Activated CD4-positive, alpha-beta T cell treated with anti-CD3 and anti-CD28 coated beads for 36 hours (primary cell): ENCODE measurements at places on chromosomes 6 and 20. TPM values are rescaled to one million over a fixed set of nuclear protein-coding genes. Genes with fewer than 3 reads are reported as not detected.
A peak's percentile ranks its signal among the peaks of the same experiment; 100 is the strongest.

Gene MPIG6B
- total RNA-seq, result not detected

DNA sequence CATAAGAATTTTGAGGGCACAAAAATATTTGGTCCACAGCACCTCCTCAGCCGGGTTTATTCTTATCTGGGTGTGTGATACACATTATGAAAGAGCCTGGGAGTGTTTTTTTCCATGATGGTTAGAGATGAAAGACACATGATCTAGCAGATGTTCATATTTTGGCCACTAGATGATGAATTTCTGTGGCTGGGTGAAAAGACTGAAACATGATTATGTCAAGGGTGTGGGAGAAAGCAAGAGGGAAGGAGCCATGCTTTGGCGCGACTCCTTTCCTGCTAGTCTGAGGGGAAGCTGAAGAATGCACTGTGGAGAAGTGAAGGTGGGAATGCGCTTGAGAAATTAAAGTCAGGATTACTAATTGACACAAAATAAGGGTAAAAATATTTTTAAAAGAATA is 102.3 kb downstream of the SH3BGRL2 start:
- no peak for DNase-seq

Gene B4GALT5
- 18.6 TPM for total RNA-seq

GRCh38 chr6:143698759-143699429 is 21.1 kb downstream of the PHACTR2 start:
- DNase-seq, result no peak

DNA sequence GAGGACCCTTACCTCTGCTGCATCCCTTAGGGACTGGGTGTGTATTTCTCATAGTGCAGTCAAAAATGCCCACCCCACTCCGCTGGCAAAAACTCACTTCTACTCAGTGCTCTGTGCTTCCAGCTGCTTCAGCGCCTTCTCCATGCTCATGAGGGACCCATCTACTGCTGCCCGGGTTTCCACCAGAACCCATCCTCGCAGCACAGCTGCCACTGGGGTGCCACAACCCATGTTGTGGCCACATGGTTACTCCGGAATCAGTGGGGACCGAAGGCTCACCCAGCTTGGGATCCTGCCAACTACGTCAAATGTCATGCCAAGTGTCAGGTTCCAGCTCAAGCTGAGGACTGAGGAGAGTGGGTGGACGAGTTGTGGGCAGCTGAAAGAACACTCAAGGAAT is 774.2 kb upstream of the EYS start:
- DNase-seq, result no peak

DNA sequence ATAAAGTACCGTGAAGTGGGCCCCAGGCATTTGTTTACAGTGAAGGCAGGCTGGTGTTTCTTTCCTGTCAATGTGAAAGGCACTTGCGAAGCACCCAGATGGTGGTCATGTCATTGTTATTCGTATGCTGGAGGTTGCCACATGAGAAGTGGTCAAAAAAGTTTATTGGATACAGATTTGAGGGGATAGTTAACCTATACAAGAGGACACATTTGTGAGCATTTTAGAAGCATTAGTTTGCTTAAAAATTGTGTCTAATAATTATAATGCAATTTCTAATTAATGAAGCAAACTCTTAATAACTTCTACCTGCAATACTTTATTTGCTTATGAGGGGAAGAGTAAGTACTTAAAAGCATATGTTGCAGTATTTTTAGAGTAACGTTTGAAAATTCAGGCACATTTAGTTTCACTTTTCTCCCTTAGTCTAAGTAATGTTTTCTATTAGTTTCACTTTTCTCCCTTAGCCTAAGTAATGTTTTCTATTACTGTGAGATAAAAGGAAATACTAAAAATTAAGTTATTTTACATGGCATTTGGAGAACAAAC is 120.7 kb upstream of the CLDN20 start:
- no peak for DNase-seq

DNA sequence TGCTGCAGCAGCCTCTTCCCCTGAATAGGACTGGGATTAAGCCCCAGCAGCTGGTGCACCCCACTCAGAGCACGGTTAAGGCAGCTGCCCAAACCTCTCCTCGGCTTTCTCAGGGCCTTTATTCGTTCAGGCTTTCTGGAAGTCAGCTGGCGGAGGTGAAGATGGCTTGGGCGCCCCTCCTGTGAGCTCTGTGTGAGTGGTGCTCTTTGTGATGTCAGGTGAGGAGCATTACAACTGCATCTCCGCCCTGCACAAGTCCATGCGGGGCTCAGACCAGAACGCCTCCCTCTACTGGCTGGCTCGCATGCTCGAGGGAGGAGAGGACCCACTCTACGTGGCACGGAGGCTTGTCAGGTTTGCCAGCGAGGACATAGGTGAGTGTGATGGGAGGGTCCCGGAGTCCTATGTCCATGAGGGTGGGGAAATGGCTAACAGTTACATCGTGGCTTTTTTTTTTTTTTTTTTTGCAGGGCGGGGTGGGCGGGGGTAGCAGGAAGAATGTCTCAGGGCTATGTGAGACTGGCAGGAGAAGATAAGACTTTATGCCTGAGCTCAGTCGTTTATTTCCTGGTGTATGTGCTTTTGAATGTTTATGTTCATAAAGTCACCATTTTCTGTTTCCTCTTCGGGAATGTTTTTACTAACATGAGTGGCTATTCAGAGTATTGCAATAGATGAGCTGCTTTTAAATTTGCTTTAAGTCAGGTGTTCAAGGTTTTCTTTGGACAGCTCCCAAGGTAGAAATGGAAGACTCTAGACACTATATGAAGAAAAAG is 18.2 kb downstream of the WRNIP1 start:
- peak; percentile 34 for DNase-seq

- peak; percentile 71 for DNase-seq
These were observed 1.5 kb upstream of the HMGN4 start for GRCh38 chr6:26536571-26537159.

GRCh38 chr20:6094063-6094462 is 28.8 kb downstream of the FERMT1 start:
- DNase-seq, result no peak

Gene IL17A
- 11.9 TPM for total RNA-seq

- DNase-seq, result no peak
These were observed 513.2 kb upstream of the MAN1A1 start for GRCh38 chr6:119862719-119863118.

- DNase-seq, result peak; percentile 60
These were observed 1.6 kb downstream of the DNAJC5 start for GRCh38 chr20:63896264-63897105.

Gene ALDH8A1
- total RNA-seq, result 0.67 TPM

- DNase-seq, result no peak
These were observed 29.9 kb upstream of the PREP start for GRCh38 chr6:105432797-105433196.

DNA sequence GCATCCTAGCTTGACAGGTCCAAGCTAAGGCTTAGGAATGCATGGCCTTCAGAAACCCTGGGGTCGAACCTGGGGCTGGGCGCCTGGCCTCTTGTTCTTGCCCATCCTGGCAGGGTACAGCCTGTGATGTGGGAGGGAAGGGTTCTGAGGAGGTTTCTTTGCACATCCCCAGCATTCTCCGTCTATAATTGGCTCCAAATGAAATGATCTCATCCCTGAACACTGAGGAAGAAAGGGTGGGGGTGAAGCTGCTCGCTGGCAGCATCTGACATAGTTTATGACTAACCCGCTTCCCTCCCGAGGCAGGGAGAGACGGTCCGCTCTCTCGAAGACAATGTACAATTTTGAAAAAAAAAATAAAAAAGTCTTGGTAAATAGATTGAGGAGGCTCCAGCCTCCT is 67.1 kb upstream of the ZNFX1 start:
- DNase-seq, result no peak

- no peak for DNase-seq
These were observed 66.3 kb upstream of the DST start for GRCh38 chr6:56708810-56709597.

GRCh38 chr6:161319231-161319630 is 45.4 kb upstream of the AGPAT4 start:
- no peak for DNase-seq

Gene C20orf202
- total RNA-seq, result not detected

DNA sequence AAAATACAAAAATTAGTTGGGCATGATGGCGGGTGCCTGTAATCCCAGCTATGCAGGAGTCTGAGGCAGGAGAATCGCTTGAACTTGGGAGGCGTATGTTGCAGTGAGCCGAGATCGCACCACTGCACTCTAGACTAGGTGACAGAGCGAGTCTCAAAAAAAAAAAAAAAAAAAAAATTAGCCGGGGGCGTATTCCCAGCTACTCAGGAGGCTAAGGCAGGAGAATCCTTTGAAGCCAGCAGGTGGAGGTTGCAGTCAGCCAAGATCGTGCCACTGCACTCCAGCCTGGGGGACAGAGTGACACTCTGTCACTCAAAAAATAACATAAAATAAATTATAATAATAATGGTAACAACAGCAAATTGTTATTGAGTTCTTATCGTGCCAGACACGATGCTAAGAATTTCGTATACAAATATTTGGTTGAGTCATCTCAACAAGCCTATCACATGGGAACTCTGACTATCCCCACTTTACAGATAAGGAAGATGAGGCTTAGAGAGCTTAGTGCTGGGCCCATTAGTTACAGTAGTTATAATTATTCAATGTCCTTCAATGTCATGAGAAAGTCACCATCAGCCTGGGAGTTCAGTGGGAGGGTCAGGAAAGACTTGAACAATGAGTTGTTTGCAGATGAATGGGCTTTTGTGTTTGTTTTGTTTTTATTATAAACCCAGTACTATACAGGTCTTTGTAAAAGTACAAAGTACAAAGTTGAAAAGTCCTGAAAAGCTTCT is 19.4 kb downstream of the C6orf15 start:
- DNase-seq, result no peak

Gene ZBTB46
- total RNA-seq, result 0.88 TPM

GRCh38 chr6:71190809-71191208 is 97.8 kb upstream of the OGFRL1 start:
- no peak for DNase-seq

DNA sequence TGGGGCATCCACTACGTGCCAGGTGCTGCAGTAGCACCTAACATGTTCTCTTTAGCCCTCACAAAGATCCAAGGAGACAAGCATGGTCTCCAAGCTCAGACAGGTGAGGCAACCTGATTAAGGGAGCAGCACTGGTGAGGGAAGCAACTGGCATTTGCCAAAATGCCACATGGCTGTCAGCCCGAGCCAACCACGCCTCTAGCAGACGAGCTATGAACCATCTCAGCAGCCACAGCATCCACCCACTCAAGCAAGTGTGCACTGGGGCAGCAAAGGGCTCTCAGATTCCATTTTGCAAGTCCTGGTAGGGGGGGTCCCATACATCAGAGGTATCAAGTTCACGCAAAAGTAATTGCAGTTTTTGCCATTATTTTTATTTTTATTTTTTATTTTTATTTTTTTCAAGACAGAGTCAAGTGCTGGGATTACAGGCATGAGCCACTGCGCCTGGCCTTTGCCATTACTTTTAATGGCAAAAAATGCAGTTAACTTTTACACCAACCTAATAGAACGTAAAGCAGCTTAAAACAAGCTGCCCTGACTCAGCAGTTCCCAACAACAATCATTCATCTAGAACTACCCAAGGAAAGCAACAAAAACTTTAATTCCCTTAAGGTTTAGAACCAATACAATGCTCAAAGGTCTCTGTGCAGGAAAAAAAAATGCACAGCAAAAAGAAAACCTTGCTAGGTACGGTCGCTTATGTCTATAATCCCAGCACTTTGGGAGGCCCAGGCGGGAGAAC is 36.3 kb upstream of the SPDEF start:
- DNase-seq, result peak; percentile 40

DNA sequence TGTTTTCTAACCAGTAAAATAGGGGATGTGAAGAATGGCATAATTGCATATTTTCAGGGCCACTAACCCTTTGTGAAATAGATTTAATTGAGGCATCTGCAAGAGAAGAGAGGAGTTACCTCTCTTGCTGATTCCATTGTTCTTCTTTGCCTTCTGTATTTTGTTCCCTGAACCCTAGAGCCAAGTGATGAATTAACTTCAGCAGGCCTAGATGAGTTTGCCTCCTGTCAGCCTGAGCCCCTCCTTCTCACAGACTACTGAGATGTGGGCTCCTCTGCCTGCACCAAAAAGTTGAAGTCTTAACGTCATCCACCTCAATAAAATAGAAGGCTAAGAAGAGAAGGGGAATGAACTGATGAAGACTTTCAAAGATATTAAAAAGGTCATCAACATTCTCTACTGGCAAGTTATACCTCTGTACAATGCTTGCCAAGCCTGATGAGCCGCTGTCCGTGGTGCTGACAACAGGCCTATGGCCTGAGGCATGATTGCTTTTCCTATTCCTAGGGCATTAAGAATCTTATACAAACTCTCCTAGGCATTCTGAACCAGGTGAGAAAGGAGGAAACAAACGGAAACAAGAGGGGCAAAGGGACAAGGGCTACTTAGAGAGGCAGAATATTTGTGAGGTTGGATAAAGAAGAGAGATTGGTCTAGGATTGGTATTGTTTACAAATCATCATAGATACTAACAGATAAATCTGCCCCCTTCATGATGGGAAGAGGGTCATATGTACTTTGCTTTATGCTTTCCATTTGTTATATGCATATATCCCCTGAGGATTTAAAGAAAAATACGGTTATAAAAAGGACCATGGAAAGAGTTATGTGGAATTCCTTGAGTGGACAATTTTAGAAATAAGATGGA is 46.8 kb downstream of the CD24 start:
- DNase-seq, result peak; percentile 58

- DNase-seq, result no peak
These were observed 124.3 kb downstream of the IPCEF1 start for GRCh38 chr6:154232013-154232910.

- DNase-seq, result no peak
These were observed 171.4 kb upstream of the PRSS16 start for GRCh38 chr6:27076116-27076515.

DNA sequence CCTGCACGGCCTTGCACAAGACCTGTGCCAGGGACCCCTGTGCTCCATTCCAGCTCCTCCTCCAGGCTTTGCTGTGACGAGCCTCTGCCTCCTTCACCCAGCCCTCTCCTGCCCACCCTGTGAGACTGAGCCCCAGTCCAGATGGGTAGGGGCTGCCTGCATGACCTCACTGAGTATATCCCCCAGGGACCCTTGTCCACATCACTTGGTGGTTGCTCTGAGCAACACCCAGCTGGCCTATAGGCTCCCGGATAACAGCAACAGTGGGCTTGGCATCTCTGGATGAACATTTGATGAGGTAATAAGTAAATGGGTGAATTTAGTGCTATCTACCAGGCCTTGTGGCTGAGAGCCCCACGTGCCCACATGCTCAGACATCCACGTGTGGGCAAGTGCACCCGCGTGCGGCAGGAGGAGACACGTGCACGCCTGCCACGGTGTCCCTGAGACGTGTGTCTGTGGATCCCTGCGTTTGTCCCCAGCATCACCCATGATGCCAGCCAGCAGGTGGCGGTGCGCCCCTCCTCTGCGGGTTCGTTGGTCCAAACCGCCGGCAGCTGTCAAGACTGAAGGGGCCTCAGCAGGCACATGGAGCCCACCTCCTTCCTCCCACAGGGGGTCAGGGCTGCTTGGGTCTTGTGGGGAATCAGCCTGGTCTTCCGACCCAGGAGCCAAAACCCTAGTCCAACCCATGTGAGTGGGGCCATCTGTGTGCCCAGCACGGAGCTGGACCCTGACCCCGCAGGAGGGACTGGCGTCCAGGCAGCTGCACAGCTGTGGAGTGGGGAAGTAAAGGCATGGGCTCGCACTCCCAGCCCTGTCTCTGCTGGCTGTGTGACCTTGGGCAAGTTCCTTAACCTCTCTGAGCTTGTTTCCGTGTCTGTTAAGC is 45.9 kb downstream of the FGD2 start:
- peak; percentile 95 for DNase-seq

- DNase-seq, result peak; percentile 64
These were observed 3.5 kb downstream of the NDUFAF5 start for GRCh38 chr20:13788167-13788834.
